ENCODE measurements at places on chromosomes 5 and 9.

- no peak for DNase-seq
Observed at GRCh38 chr5:56735849-56736641, 79.3 kb upstream of the MAP3K1 start.

DNA sequence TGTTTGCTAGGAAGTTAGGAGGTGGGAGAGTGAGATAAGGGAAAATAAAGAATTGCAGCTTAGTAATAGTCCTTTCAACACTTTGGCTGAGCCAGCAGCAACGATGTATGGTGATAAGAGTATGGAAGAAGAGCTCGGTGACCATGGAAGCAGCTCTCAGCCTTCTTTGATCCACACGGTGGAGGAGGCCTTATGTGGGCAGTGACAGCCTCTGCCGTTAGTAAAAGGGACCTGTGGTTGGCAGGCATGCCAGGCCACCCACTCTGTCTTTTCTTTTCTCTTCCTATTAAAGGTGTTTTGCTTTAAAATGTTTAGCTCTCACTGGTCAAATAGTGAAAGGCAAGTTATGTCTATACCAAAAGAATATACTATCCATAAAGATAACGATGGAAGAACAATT is 7.7 kb downstream of the RGS7BP start:
- no peak for DNase-seq

- peak; percentile 66 for DNase-seq
Observed at GRCh38 chr9:96418920-96419690, 935 bp upstream of the ZNF367 start.

- peak; percentile 79 for DNase-seq
Observed at GRCh38 chr9:98993570-98993945, 49.9 kb downstream of the COL15A1 start.

DNA sequence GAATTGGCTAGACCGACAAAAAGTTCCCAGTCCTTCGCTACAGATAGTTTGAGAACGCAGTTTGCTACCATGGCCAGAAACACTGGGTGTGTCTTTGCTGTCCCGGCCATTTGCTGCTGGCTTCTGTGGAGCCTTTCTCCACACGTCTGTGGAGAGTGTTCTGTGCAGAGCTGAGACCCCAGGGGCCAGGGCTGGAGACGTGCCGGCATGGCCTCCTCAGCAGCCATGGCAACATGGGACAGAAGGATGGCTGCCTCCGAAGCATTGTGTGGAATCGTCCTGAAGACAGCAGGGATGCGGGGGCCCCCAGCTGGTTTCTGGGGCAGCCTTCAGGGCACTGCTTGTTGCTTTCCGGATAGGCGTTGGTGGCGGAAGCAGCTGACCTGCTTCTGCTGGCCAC is 142.8 kb downstream of the GADD45G start:
- no peak for DNase-seq

DNA sequence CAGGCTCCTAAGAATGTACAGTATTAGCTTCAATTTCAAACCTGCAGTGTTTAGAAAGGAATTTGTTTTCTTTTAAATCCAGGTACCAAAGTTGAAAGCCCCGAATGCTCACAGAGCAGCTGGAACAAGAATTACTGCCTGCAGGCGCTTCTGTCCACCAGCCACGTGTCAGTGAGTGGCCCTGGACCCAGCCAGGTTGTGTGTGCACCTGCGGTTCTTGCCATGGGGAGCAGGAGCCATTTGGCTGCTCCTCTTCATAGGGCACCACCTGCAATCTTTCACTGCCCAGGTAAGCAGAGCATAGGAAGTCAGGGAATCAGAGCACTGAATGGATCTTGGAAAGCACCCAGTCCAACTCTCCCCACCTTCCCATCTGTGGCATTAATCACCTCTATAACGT is 79.5 kb upstream of the PIP5K1B start:
- no peak for DNase-seq

GRCh38 chr9:33620738-33621439 is 96.8 kb downstream of the ANKRD18B start:
- DNase-seq: no peak

- DNase-seq: no peak
Observed at GRCh38 chr5:8892926-8893325, 652.9 kb downstream of the SEMA5A start.

- DNase-seq: no peak
Observed at GRCh38 chr5:131169810-131170539, 769 bp upstream of the LYRM7 start.

DNA sequence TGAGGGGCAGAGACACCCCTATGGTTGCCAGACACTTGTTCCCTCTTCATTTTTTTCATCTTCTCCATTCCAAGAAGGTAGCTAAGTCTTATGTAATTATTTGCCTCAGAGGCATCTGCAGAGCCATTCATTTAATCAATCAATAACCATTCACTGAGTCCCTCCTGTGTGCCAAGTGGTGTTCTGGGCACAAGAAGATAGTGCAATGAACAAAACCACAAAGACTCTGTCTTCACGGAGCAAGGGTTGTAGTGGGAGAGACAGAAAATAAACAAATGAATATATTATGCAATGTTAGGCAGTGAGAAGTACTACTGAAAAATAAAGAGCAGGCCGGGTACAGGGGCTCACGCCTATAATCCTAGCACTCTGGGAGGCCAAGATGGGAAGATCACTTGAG is 41.4 kb upstream of the CTNNA1 start:
- no peak for DNase-seq

DNA sequence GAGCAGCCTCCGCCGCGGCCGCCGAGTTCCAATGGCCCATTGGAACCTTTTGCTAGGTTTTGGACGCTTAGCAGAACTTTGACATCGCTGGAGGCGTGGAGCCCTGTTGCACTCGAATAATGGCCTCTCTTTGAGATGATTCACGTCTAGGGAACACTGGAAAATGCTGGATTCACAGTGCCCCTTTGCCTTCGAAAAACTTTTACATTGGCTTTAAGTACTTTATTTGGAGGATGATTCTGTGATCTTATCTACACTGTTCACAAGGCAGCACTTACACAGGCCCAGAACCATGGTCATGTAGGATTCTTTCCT is 536 bp upstream of the PPIC start:
- DNase-seq: no peak
